ENCODE measurements at places on chromosomes 3 and 15.

- H3K27me3 ChIP-seq: no peaks in the 10 kb centered on the region
- H3K27ac ChIP-seq: peak overlapping the region; percentile 77
- peak; percentile 37 for DNase-seq
- peak overlapping the region; percentile 70 for H3K4me3 ChIP-seq
- peaks cover 26% of the 10 kb centered on the region for H3K4me1 ChIP-seq
Measured at GRCh38 chr3:194488055-194488742, 1.4 kb upstream of the ATP13A3 start.

DNA sequence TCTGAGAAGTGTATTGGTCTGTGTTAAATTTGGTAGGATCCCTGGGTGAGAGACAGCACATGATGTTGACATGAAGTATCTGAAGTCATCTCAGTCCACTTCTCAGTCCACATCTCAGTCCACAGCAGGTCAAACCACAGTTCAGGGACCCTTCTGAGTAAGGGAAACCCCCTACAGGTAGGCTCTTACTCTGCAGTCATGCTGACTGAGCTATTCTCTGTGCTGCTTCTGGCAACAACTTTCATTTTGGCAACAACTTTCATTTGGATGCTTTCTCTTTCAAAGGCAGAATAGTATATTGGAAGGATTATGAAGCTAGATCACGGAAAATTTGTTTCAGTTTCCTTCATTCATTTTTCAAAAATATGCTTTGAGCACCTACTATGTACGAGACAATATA, 178.2 kb upstream of the GOLIM4 start:
- no peak overlapping the region for H3K27ac ChIP-seq
- no peak for DNase-seq
- no peaks in the 10 kb centered on the region for H3K36me3 ChIP-seq
- H3K4me1 ChIP-seq: no peaks in the 10 kb centered on the region

- H3K4me1 ChIP-seq: peaks cover 32% of the 10 kb centered on the region
- peak overlapping the region; percentile 87 for H3K27ac ChIP-seq
- H3K36me3 ChIP-seq: no peaks in the 10 kb centered on the region
- H3K27me3 ChIP-seq: no peaks in the 10 kb centered on the region
- peak overlapping the region; percentile 66 for H3K4me3 ChIP-seq
Measured at GRCh38 chr3:42591811-42592210, 1.2 kb downstream of the SS18L2 start.

DNA sequence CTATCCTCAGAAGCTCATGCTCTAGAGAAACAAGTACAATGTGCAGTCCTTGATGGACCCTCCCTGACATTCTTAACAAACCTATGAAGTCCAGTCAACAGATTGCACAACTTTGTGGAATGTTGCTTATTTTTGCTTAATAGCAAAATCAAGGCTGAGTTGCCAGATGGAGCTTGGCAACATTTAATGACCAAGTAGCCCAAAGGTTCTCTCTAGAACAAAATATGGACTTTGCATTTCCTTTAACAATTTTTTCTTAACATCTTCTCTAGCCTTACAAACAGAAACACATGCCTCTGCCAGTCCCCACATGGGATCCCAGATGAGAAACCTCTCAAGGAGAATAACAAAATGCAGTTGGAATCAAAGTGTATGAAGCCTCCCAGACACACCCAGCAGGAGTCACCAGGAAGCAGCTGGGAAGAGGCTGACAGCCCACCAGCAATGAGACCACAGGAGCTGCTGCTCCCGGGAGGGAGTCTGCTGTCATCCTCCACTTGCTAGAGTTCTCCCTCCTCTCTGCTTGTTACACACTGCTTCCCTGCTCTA, 422.5 kb upstream of the CDIN1 start:
- H3K36me3 ChIP-seq: no peaks in the 10 kb centered on the region
- no peak overlapping the region for H3K27ac ChIP-seq
- H3K4me3 ChIP-seq: no peak overlapping the region
- H3K27me3 ChIP-seq: no peaks in the 10 kb centered on the region
- H3K4me1 ChIP-seq: peaks cover 11% of the 10 kb centered on the region

DNA sequence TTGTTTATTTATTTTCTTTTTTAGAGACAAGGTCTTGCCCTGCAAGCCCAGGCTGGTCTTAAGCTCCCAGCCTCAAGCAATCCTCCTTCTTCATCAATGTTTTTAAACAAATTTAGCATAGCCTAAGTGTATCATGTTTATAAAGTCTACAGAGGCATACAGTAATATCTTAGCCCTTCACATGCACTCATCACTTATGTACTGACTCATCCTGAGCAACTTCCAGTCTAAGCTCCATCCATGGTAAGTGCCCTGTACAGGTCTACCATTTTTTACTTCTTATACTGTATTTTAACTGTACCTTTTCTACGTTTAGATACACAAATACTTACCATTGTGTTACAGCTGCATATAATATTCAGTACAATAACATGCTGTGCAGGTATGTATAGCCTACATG, 860.0 kb downstream of the FHIT start:
- H3K4me3 ChIP-seq: no peak overlapping the region

- H3K36me3 ChIP-seq: no peaks in the 10 kb centered on the region
- DNase-seq: no peak
- H3K4me1 ChIP-seq: no peaks in the 10 kb centered on the region
- no peak overlapping the region for H3K27ac ChIP-seq
Measured at GRCh38 chr3:129106866-129107565, 14.6 kb downstream of the RAB43 start.

GRCh38 chr3:182671541-182671940, 121.8 kb upstream of the ATP11B start:
- no peaks in the 10 kb centered on the region for H3K27me3 ChIP-seq
- H3K27ac ChIP-seq: no peak overlapping the region
- no peaks in the 10 kb centered on the region for H3K4me1 ChIP-seq
- no peak overlapping the region for H3K4me3 ChIP-seq

DNA sequence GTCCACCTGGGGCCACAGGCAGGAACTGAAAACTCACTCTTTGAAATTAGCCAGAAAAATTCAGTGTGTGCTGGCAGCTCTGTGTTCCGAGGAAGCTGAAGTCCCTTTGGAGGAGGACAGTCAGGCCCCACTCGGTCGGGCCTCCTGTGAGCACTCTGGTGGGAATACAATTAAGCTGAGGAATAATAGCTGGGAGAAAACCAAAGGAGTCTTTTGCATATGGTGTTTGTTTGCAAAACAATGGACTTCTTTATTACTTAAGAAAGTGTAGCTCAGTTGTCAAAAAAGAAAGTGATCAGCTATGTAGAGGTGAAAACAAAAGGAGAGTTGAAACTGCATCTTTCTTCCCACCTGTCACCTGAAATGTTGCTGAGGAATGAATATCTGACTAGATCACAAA, 202.5 kb downstream of the MEIS2 start:
- no peak for DNase-seq
- H3K4me3 ChIP-seq: no peak overlapping the region
- peaks cover 48% of the 10 kb centered on the region for H3K4me1 ChIP-seq

GRCh38 chr3:184944241-184944640, 132.3 kb downstream of the VPS8 start:
- no peak overlapping the region for H3K4me3 ChIP-seq
- no peak overlapping the region for H3K27ac ChIP-seq
- no peaks in the 10 kb centered on the region for H3K36me3 ChIP-seq
- no peak for DNase-seq
- H3K27me3 ChIP-seq: no peaks in the 10 kb centered on the region
- H3K4me1 ChIP-seq: no peaks in the 10 kb centered on the region

GRCh38 chr3:127905556-127905955, 9.5 kb upstream of the KBTBD12 start:
- H3K4me1 ChIP-seq: no peaks in the 10 kb centered on the region
- no peaks in the 10 kb centered on the region for H3K36me3 ChIP-seq
- DNase-seq: no peak

DNA sequence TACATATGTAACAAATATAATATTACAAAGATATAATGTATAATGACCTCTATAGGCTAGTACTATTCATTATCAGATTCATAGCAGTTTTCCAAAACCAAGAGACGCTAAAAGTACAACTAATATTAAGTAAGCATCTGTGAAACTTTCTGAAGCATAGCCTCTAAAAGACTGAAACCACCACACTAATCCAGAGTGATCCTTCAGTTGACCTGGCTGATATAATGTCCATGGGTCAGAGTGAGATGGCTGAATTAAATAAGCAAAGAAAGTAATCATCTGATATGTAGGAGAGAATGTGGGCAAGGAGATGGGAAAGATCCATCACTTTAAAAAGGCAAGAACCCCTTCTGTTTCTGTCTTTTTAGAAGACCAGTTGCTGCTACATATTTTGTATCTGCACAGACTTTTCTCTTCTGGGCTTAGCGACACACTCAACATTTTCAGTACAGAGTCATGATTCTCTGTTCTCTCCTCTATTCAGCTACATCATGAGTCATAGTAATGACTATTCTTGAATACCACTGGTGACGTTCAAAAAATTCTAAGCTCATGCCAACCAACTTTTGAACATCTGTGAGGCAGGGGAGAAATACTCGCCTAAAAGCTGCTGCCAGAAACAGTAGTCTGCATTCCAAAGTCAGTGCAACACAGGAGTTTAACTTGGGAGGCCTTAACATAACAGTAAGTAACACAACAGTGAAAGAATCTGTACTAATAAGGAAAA, 149.6 kb downstream of the MAGI1 start:
- H3K27ac ChIP-seq: no peak overlapping the region
- no peak overlapping the region for H3K4me3 ChIP-seq
- 0 out of 2 replicates have a peak, but pooled peaks cover 1% of the 10 kb centered on the region for H3K4me1 ChIP-seq

DNA sequence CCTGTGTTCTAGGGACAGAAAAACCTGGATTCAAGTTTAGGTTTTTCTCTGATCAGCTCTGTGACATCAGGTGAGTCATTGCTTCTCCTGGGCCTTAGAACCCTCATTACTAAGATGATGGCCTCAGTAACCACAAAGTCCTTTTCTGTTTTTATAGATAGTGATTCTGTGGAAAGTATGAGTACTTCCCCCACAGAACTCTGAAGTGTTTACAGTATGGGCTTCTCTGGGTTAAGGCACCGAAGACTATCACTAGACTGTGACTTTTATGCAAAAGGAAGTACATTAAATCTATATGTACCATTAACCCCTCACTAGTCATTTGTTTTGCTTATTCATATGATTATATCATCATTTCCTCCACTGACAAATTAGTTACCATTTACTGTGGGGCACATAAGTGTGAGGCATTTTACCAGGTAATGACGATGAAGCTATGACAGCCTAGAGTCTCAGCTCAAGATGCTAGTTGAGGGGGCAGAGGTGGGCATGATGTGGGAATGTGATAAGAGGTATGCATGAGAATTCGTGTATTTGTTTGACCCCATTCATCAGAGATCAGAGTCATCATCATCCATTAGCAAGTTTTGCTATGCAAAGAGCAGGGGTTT, 15.0 kb upstream of the RORA start:
- H3K4me1 ChIP-seq: no peaks in the 10 kb centered on the region
- no peak overlapping the region for H3K27ac ChIP-seq
- no peak for DNase-seq
- no peaks in the 10 kb centered on the region for H3K36me3 ChIP-seq

- peaks cover 11% of the 10 kb centered on the region for H3K4me1 ChIP-seq
- peak overlapping the region; percentile 7 for H3K27ac ChIP-seq
- no peaks in the 10 kb centered on the region for H3K36me3 ChIP-seq
- H3K4me3 ChIP-seq: no peak overlapping the region
- DNase-seq: no peak
- H3K27me3 ChIP-seq: no peaks in the 10 kb centered on the region
Measured at GRCh38 chr3:186751480-186751879, 31.9 kb upstream of the EIF4A2 start.

DNA sequence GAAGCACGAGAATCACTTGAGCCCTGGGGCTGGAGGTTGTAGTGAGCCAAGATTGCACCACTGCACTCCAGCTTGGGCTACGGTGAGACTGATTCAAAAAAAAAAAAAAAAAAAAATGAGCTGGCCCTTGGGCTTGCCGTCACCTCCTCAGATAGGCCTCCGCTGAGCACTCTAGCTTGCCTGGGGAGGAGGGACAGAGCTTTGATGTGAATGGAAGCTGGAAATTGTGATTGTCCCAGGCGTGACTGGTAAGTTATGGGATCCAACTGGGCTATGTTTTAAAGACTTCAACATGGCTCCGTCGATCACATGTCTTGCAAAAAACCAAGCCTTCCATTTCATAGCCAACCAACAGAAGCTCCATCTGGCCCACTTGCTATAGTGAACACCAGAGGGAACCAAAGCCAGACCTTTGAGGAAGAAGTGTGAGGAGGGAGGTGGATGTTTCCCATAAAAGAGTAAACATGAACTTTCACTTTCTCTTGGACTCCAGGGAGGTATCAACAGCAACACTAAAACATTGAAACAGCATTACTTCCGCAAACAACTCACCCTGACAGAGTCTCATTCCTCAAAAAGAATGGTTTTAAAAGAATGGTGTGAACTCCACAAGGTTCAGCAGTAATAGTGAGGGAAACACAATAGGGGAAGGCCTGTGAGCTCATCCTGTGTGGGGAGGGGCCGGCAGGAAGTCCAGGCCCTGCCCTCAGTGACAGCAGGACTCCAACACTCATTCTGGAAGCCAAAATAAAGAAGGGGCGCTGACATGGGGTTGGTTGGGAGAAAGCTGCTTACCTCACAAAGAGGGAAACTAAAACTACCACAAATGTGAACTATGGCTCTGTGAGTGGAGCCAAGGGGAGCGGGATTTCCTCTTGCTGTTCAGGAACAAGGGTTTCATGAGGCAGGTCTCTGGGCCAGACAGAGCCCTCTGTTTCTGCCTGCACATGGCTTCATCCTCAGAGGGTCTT, 59.2 kb upstream of the IL12A start:
- H3K27me3 ChIP-seq: no peaks in the 10 kb centered on the region
- H3K4me1 ChIP-seq: no peaks in the 10 kb centered on the region
- no peak overlapping the region for H3K4me3 ChIP-seq
- no peaks in the 10 kb centered on the region for H3K36me3 ChIP-seq
- peak; percentile 32 for DNase-seq

DNA sequence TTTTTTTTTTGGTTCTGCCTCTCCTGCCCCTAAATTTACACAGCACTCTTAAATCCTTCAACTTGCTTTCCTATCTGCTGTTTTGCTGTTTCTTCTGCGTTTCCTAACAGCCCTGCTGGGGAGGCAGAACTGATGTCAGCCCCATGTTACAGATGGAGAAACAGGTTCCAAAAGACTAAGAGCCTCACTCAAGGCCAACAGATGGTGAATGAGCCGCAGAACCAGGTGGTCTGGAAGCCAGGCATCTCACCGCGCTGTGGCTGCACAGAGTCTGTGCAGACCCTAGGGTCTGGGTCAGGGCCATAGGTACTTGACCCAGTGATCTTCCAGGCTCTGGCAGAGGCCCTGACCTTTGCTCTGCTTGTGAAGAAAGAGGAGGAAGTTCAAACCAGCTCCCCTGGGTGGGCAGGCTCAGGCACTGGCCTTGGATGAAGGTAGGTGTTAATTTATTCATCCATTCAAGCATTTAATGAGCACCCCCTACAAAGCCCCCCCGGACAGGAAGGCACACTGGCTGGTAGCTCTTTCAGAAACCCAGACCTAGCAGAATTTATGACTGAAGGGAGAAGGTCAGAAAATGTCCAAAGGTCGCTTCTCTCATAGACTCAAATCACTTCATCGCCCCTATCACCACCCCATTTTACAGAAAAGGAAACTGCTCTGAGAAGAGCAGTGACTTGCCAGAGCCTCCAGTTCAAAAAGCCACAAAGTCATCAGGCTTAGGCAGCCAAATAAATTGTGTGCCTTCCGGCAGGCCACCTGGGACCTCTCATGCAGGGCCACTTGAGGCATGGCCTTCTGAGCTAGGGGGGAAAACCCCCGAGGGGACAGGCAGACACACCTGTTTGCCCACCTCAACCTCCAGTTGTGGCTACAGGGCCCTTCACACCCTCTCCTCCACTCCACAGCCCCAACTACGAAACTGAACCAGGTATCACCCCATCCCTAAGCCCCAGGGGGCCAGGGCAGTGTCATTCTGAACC, 2.7 kb downstream of the CHDH start:
- no peak for DNase-seq
- H3K4me1 ChIP-seq: peaks cover 32% of the 10 kb centered on the region
- H3K27me3 ChIP-seq: no peaks in the 10 kb centered on the region
- H3K27ac ChIP-seq: peak overlapping the region; percentile 93
- H3K4me3 ChIP-seq: peak overlapping the region; percentile 81
- H3K36me3 ChIP-seq: no peaks in the 10 kb centered on the region

Data from Caco-2 (cell line).